ENCODE measurements at places on chromosomes 6 and 20.

GRCh38 chr6:85362652-85363310 is 87.1 kb upstream of the NT5E start:
- DNase-seq = no peak

GRCh38 chr20:2118783-2119182 is 17.2 kb downstream of the STK35 start:
- no peak for DNase-seq

DNA sequence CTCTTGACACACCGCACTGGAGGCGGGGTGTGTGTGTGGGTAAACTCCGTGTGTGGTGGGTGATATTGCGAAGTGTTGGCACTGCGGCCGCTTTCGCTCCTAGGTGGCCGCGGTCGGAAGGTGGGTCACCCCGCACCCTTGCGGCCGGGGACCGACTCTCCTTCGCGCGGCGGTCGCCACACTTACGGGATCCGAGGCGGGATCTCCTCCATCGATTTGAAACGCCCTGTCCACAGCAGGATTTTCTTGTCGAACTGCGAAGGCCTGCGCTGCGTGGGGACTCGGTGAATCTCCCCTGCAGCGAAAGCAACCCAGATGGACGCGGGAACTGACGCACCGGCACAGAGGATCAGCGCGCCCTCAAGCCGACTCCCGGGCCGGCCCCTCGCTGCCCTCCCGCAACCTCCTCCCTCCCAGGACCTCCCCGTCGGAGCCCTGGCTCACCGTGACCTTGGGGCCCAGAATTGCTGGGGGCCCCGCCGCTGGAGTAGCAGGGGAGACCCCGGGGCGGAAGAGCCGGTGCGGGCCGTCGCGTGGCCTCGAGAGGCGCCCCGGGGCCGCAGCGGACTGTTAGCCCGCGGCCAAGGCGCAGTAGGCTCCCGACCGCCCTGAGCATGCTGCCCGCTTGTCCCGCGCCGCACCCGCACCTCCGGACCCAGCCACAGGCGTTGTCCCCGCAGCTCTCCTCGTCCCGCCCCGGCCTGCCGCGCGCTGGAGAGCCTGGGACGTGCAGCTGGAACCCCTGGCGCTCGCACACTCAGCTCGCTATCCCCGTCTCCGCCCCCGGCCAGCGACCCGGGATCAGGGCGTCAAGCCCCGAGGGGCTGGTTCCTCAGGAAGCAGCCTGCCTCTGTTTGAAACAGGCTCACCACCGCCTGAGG is at the start of gene FAM162B:
TSS of gene FAM162B (minus strand) at position 759 of the 881 bp plus-strand sequence. CDS start at position 616, 143 bp downstream.
- no peak for DNase-seq

- no peak for DNase-seq
Observed at GRCh38 chr20:45337367-45338120, 10.7 kb downstream of the SDC4 start.

GRCh38 chr20:32963176-32963575 is 41.1 kb downstream of the SUN5 start:
- DNase-seq = no peak

DNA sequence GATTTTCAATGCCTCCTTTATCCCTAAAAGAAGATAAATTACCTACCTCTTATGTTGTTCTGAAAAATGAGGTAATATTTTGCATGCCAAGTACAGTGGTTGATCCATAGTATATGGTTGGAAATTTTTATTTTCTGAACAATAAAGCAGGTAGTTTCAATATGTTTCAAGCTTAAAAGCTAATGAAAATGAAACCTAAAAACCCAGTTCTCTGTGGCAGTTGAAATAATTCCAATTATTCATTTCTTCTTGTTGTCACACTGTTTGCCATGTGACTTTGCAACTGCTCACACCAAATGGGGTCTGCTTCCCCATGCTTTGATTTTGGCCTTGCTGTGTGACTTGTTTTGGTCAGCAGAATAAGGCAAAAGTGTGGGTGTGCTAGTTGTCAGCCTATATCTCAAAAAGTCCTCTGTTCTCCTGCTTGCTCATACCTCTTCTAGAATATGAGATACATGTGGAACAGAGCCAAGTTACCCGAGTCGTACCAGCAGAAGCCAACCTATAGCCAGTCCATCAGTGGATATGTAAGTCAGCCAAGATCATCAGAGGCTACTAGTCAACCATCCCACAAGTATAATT is 197.2 kb upstream of the THEMIS start:
- no peak for DNase-seq

DNA sequence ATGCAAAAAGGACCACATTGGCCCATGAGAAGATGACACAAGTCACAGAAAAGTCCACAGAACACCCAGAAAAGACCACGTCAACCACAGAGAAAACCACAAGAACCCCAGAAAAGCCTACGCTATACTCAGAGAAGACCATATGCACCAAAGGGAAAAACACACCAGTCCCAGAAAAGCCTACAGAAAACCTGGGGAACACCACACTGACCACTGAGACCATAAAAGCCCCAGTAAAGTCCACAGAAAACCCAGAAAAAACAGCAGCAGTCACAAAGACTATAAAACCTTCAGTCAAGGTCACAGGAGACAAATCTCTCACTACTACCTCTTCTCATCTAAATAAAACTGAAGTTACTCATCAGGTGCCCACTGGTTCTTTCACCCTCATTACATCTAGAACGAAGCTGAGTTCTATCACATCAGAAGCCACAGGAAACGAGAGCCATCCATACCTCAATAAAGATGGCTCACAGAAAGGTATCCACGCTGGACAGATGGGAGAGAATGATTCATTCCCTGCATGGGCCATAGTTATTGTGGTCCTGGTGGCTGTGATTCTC is 11.2 kb downstream of the MUCL3 start:
- DNase-seq = no peak

Data from CD8-positive, alpha-beta T cell (primary cell).